Colonic mucosa (tissue), 4 donors: ENCODE measurements at places on chromosomes 13 and 19. TPM values are rescaled to one million over a fixed set of nuclear protein-coding genes. Genes with fewer than 3 reads are reported as not detected.

- DNase-seq = no peak
Measured at GRCh38 chr13:98272549-98272948, 95.5 kb upstream of the RNF113B start.

MEIS3 gene
- total RNA-seq = 2.6 TPM

GRCh38 chr19:35162471-35163326 is 8.2 kb downstream of the FXYD5 start:
- DNase-seq = no peak

DNA sequence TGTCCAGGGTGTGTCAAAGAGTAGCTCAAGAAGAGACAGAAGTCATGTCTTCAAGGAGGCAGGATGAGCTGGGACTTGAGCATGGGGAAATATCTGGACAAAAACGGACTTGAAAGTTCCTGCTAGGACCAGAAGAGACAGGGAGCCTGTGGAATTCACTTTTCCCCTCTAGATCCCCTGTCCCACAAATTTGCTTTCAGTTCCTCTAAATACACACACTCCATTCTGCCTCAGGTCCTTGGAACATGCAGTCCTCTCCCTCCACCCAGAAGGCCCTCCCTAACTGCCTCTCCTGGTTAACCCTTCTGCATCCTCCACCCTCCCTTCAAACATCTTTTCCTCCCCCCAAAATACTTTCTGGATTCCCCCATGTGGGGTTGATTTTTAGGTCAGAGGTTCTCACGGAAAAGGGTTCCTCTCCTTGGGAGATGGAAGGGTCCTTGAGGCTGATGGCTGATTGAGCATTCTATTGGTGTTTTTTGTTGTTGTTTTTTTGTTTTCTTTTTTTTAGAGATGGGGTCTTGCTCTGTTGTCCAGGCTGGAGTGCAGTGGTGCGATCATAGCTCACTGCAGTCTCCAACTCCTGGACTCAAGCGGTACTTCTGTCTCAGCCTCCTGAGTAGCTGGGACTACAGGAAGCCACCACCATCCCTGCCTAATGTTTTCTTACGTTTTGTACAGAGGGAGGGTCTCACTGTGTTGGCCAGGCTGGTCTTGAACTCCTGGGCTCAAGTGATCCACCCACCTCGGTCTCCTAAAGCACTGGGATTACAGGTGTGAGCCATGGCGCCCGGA is 6.9 kb upstream of the RETN start:
- no peak for DNase-seq

AXL gene
- total RNA-seq = 21.4 TPM

DNA sequence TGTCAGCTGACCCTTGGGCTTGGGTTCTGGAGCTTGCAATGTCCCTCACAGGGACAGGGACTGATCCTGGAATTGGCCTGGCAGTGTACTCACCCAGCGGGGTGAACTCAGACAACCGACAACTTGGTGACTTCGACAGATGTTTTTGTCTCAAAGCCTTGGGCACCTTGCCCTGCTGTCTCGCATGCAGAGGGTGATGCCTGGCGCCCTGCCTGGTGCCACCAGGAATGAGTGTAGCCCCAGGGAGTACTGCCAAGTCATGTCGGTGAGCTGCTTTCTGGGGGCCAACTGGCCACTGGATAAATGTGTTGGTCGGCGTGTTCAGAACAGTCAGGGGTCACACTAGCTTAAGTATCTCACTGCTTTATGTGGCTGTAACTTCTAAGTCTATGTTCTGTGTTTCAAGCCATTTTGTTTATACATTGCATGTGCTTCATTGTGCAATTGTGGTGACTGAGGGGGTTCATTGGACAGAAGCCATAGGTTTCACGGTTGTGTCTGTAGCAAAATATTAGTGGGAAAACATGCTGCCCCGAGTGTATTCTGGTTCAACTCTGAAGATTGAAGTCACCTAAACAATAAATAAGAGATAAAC is 96.3 kb upstream of the TNFSF11 start:
- DNase-seq = no peak

TBXA2R gene
- 1.5 TPM for total RNA-seq

DNA sequence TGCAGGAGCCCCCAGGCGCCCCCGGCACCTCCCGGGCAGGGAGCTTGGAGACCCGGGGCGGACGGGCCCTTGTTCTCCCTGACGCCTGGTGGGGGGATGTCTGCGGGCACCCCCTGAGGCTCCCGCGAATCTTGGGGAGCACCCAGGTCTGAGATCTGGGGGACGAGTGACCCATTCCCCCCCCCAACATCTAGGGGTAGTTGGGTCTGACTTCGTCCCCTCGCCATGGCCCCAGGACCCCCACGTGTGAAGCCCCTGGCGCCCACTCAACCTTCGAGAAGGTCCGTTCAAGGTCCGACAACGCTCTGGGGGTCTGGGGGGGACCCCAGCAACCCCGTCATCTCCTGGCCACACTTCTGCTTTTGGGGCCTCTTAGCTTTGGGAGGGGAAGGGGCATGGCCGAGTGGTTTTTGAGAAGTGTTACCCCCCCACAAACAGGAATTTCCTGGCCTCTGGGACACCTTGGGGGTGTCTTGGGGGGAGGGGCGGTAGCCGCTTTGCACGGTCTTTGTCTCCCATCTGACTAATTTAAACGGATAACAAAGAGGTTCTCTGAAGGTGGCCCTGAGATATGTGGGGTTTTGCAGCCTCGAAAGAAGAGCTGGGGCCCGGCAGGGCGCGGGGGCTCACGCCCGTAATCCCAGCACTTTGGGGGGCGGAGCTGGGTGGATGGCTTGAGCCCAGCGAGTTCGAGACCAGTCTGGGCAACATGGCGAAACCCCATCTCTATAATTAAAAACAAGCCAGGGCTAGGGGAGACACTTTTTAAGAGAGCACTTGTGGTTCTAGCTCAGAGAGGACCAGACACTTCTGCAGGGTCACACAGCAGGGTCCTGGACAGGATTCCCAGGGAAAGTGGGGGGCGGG is 608 bp downstream of the CNN2 start:
- no peak for DNase-seq

- DNase-seq = no peak
Measured at GRCh38 chr13:51240178-51240577, 18.0 kb downstream of the FAM124A start.

AP2S1 gene
- 208 TPM for total RNA-seq

DNA sequence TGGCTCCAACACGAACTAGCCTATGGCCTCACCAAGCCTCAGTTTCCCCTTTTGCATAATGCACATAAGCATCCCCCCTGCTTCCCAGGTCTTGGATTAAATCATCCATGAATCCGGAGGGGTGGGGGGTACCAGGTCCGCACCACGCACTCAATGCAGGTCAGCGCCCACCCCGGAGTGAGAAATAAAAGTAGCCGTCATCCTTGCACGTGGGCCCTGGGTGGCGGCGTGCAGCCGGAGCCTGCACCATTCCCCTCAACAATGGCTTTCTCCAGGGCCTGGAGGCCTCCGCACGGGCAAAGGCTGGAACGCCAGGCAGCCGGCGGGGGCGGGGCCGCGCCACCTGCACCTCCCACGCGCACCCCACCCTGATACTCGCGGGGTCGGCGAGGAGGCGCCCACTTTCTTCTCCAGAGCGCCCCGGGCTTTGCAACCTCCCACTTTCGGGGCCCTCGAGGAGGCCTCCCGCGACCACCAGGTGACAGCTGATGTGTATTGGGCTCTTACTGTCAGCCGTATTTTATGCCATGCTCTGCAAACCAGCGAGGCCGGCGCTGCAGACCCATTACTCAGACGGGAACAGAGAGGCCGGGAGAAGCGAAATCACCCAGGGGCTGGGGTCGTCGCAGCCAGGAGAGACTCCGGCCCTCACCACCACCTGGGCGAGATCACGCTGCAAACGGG is 767 bp upstream of the GADD45B start:
- DNase-seq = peak; percentile 71

MIA gene
- total RNA-seq = 3.6 TPM

GRCh38 chr19:10471909-10472308 is 31.2 kb downstream of the KEAP1 start:
- DNase-seq = no peak

- DNase-seq = no peak
Measured at GRCh38 chr19:38993271-38993670, 17.7 kb upstream of the FBXO17 start.

CYP4F2 gene
- 7.0 TPM for total RNA-seq

PRR22 gene
- 5.7 TPM for total RNA-seq

- DNase-seq = no peak
Measured at GRCh38 chr13:44711706-44712105, 135.6 kb upstream of the TSC22D1 start.

DNA sequence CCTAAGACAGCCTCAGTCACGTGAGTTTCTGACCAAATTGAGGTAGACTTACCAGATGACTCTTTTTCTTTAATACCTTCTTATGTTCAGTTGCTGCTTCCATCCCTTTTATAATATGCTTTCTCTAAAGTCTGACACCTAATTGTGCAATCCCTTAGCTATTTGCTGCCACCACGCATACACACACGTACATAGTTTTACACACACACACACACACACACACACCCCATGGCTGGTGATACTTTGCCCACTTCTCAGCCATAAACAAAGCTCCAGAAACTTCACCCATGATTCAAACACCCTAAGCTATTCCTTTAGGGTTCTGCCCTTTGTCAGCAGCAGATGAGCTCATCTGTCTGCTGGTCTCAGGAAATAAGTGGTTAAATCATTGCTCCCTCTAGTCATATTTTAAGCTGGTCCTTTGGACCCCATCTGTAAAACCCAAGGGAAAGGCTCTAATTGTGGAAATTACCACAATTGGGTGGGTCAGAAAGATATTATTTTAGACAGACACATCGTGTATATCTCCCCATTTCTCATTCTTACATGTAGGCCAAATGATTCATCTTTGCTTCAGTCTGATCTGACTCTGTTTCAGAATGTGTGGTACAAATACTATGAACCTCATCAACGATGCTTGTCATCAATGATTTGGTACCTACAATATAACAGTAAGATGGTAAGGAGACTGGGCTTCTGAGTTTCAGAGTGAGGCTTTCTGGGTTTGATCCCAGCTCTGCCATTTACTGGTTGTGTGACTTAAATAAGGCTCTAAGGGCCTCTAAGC is 69.2 kb downstream of the NALCN start:
- DNase-seq = no peak

ZNF221 gene
- total RNA-seq = 2.0 TPM

GRCh38 chr19:21586311-21587116 is 81.1 kb downstream of the ZNF429 start:
- no peak for DNase-seq

DNA sequence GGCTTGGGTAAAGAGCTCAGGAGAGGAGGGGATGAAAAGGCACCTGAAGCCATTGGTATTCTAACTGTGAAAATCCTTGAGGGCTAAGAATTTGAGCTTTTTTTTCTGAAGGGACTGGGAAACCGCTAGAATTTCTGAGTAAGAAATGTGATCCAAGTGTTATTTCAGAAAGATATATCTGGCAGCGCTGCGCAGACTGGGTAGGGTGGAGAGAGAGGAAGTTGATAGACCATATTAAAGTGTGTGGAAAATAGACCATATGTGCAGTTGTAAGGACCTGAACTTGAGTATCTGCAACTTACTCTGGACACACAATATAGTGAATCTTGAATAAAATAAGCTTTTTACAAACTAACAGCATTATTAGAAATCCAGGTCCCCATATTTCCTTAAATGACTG is 427.4 kb downstream of the NDFIP2 start:
- DNase-seq = no peak

DNA sequence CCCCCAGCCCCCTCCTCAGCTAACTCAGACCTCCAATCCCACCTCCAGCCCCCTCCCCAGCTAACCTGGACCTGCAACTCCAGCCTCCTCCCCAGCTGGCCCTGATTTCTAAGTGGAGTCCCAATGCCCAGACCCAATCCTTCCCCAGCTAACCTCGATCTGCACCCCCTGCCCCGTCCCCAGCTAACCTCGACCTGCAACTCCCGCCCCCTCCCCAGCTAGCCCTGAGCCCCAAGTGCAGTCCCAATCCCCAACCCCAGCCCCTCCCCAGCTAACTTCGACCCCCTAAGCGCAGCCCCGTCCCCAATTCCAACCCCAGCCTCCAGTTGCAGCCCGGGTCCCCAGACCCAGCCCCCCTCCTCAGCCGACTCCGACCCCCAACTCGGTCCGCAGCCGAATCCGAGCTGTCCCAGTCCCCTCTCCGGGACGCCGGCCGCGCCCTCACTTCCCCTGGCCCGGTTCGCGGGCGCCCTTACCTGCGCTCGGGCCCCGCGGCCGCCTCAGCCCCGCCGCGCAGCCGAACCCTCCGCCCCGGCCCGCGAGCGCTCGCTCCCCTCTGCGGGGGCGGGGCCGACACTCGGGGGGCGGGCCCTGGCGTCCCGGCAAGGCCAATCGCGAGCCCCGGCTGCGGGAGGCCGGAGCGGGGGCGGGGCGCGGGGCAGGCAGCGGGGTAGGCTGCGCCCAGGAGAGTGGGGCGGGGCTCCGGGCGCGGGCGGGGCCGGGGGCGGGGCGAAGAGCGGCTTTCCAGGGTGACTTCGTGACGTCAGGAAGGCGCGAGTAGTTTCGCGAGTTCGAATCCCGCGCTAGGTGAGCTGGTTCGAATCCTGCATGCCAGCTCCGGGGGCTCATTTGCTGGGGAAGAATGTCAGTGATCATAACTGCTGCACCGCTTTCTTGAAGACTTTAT is at the start of gene GNG7:
Gene GNG7 (minus strand): TSS at position 525 of the 907 bp plus-strand sequence. CDS start 182,006 bp downstream, outside the sequence.
- peak; percentile 95 for DNase-seq

- DNase-seq = no peak
Measured at GRCh38 chr13:73608711-73609485, 525.3 kb downstream of the KLF12 start.

DNA sequence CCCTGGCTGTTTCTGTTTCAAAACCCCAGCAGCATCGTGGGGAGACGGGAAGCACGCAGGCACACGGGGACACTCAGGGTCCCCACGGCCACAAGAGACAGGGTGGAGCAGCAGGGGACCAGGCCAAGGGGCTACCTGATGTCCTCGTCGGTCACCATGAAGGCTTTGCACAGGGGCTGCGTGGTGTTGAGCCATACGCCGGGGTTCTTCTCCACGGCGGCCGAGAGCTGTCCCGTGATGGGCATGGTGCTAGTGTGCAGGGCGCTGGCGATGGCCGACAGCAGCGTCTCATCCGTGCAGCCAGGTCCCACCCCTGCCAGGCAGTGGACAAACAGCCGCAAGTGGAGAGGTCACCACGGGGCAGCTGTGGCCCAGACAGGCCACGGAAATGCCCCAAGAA is 11.7 kb downstream of the MBD3 start:
- DNase-seq = no peak

GRCh38 chr19:31952693-31953092 is 392.7 kb upstream of the ZNF507 start:
- DNase-seq = no peak
